ENCODE measurements at places on chromosomes 7 and 10. TPM values are rescaled to one million over a fixed set of nuclear protein-coding genes. Genes with fewer than 3 reads are reported as not detected.

Gene ZKSCAN5
- total RNA-seq, result 13.4 TPM

Gene ATP5F1C
- total RNA-seq, result 339 TPM

- no peak overlapping the region for H3K4me3 ChIP-seq
- H3K4me1 ChIP-seq, result no peaks in the 10 kb centered on the region
- DNase-seq, result peak; percentile 55
- no peaks in the 10 kb centered on the region for H3K27me3 ChIP-seq
- H3K36me3 ChIP-seq, result no peaks in the 10 kb centered on the region
Measured at GRCh38 chr7:108384716-108385483, 71.3 kb downstream of the NRCAM start.

DNA sequence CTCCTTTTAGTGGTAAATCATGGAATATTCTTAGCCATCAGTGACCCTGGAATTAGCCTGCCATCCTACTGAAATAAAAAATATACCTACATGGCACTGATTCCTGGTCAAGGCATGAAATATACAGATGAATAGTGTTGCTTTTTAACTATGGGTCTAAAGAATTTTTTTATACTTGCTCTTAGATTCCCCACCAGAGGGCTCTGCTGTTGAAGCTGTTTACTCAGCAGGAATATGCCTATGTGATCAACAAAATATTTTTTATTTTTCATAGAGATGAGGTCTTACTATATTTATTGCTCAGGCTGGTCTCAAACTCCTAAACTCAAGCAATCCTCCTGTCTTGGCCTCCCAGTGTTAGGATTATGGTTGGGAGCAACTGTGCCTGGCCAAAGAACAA, 13.5 kb downstream of the ZC3HC1 start:
- DNase-seq, result no peak
- H3K4me3 ChIP-seq, result no peak overlapping the region
- no peaks in the 10 kb centered on the region for H3K27me3 ChIP-seq
- H3K4me1 ChIP-seq, result no peaks in the 10 kb centered on the region
- H3K27ac ChIP-seq, result no peak overlapping the region

GRCh38 chr10:102975483-102976379, 57.6 kb downstream of the CNNM2 start:
- no peaks in the 10 kb centered on the region for H3K27me3 ChIP-seq
- H3K27ac ChIP-seq, result no peak overlapping the region
- H3K36me3 ChIP-seq, result no peaks in the 10 kb centered on the region
- no peaks in the 10 kb centered on the region for H3K4me1 ChIP-seq
- no peak for DNase-seq

Gene MBLAC1
- 5.0 TPM for total RNA-seq

DNA sequence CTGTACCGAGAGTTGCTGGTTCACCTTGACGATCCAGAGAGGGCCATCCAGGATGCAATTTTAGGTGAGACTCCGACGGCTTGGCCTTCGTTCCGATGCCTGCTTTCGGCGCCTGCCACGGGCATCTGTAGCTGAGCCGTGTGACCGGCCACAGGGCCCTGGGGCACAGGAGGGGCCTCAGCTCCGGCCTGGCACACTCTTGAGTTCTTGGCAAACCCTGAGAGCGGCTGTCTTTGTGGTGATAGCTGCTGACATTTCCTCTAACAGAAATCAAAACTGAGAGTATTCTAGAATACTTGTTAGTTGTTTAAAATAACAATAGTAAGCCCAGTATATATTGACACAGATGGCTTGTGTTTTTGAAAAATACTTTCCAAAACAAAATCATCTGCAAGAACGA, 52.2 kb upstream of the SUN1 start:
- H3K27me3 ChIP-seq, result no peaks in the 10 kb centered on the region
- no peak for DNase-seq
- H3K27ac ChIP-seq, result no peak overlapping the region
- peaks cover 15% of the 10 kb centered on the region for H3K36me3 ChIP-seq

DNA sequence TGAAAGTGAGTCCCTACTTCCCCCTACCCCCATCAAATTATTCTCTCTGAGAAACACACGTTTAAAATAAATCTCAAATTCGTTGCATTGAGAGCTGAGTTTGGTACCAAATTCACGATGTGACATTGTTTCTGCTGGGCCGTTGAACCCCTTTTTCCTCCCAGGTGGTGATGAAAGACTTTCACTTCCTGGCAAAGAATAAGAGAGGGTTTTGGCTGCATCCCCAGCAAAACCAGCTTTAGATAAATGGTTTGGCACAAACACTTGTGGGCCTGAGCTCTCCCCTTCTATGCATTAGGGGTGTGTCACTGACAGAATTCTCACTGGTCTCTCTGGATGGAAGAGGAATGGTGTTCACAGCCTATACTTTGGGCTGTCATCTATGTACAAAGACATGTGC, 8.8 kb upstream of the DNTT start:
- H3K4me3 ChIP-seq, result no peak overlapping the region
- no peak for DNase-seq
- no peaks in the 10 kb centered on the region for H3K27me3 ChIP-seq
- H3K36me3 ChIP-seq, result no peaks in the 10 kb centered on the region

DNA sequence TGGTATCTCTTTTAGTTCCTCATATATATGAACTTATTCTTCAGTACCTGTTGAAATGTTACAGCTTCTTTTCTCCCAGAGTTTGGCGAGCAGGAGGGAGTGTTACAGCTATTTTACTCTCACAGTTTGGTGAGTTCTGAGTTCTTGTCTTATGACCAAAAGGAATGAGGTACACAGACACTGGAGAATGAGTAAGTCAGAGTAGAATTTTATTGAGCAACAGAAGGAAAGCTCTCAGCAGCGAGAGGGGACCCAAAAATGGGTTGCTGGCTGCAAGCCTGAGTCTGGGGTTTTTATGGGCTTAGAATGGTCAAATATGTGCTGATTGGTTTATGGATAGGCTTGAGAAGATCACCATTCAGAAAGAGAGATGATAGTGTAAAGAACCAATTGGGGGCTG, 175.2 kb downstream of the CDK14 start:
- H3K4me1 ChIP-seq, result no peaks in the 10 kb centered on the region
- H3K36me3 ChIP-seq, result no peaks in the 10 kb centered on the region
- no peak for DNase-seq
- H3K27ac ChIP-seq, result no peak overlapping the region
- no peak overlapping the region for H3K4me3 ChIP-seq

DNA sequence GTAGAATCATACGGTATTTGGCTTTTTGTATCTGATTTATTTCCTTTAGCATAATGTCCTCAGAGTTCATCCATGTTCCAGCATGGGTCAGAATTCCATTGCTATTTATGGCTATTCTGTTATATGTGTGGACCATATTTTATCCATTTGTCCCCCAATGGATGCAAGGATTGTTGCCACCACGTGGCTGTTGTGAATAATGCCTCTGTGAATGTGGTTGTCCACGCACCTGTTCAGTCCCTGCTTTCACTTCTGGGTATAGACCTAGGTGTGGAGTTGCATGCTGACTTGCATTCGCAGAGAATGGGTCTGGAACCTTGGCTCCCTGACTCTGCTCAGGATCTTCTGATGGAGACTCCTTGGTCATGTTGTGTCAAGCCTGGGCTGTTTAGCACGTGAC, 199.9 kb downstream of the CAMK1D start:
- H3K4me3 ChIP-seq, result no peak overlapping the region
- no peaks in the 10 kb centered on the region for H3K27me3 ChIP-seq
- no peak overlapping the region for H3K27ac ChIP-seq
- no peaks in the 10 kb centered on the region for H3K36me3 ChIP-seq
- H3K4me1 ChIP-seq, result no peaks in the 10 kb centered on the region

- H3K27ac ChIP-seq, result no peak overlapping the region
- H3K27me3 ChIP-seq, result no peaks in the 10 kb centered on the region
- H3K4me1 ChIP-seq, result peaks cover 25% of the 10 kb centered on the region
- peak; percentile 60 for DNase-seq
Measured at GRCh38 chr7:107147464-107148393, 21.1 kb upstream of the HBP1 start.

DNA sequence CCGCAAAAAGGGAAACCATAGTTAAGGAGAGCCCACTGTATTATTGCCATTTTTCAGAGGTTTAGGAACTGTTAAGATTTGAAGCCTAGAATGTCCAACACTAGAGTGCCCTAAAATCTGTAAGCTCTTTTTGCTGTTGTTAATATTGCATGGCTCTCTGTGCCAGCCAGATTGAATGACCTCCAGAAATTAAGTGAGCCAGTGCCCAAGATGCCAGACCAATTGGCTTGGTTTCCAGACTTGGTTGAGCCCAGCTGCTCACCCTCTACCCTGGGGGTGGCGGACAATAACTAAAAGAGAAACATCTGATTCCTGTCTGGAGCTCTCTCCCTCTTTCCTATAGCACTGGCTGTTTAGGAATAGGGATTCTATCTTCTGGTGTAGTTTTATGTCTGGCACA, 340.1 kb downstream of the PHF14 start:
- DNase-seq, result no peak
- H3K27me3 ChIP-seq, result no peaks in the 10 kb centered on the region

Gene SSC4D
- 12.7 TPM for total RNA-seq

GRCh38 chr7:38655833-38656774, 24.9 kb upstream of the AMPH start:
- DNase-seq, result no peak
- peaks cover 7% of the 10 kb centered on the region for H3K4me1 ChIP-seq
- H3K4me3 ChIP-seq, result no peak overlapping the region
- H3K36me3 ChIP-seq, result no peaks in the 10 kb centered on the region
- H3K27ac ChIP-seq, result no peak overlapping the region
- H3K27me3 ChIP-seq, result no peaks in the 10 kb centered on the region

DNA sequence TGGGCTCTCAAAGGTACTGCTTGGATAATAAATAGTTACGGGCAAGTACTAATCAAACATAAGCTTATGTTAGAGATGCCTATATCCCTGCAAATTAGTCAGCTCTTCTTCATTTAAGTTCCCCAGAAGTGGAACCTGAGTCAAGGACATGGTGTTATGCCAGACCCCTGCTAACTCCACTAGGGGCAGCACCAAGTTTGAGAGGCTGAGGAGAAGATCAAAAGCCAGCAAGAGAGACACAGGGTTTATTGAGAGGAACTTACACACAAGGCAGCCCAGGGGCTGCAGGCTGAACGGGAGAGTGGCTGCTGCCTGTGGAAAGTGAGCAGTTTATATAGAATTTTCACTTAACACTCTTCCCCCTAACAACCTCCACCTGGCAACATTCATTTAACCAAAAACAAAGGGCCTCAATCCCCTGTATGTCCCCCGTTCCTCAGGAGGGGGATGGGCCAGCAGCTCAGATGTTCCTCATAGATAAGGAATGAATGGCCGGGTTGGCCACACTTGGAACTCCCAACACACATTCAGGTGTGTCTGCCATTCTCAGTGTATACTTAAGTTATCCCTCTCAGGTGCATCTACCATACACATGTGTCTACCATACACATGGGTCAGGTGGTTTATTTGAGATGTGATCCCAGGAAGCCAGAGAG, 62.6 kb upstream of the GHITM start:
- H3K27me3 ChIP-seq, result no peaks in the 10 kb centered on the region
- H3K27ac ChIP-seq, result no peak overlapping the region
- peak; percentile 68 for DNase-seq
- peaks cover 7% of the 10 kb centered on the region for H3K4me1 ChIP-seq

DNA sequence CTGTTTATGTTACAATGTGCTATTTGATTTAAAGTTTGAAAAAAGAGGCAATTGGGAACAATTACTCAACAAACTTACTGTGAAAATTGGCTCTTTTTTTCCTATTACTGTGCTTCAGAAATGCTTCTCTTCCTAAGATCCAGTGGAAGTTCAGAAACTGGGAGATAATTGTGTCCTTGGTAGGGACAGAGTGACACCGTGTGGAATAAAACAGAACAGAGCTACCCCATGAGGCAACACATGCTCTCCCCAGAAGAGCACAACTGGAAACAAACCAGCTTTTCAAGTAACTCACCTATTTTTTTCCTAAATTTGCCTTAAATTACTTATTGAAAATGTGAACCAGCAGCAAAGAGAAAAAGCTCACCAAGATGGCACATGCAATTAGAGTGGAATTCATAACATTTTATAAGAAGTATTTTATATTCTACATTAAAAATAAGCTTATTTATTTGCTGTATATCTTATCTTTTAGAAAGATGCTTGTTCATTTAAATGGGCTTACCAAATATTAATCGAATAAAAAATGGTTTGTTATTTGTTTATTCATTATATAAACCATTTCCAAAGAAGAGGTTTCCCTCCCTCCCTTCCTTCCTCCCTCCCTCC, 346.1 kb upstream of the ANKRD30A start:
- no peak overlapping the region for H3K27ac ChIP-seq
- H3K27me3 ChIP-seq, result no peaks in the 10 kb centered on the region
- H3K4me3 ChIP-seq, result no peak overlapping the region
- DNase-seq, result peak; percentile 70
- no peaks in the 10 kb centered on the region for H3K36me3 ChIP-seq

GRCh38 chr10:48605786-48606529, 1.1 kb upstream of the ARHGAP22 start:
- H3K27me3 ChIP-seq, result peaks cover 29% of the 10 kb centered on the region
- H3K36me3 ChIP-seq, result no peaks in the 10 kb centered on the region
- H3K4me3 ChIP-seq, result no peak overlapping the region
- DNase-seq, result no peak

DNA sequence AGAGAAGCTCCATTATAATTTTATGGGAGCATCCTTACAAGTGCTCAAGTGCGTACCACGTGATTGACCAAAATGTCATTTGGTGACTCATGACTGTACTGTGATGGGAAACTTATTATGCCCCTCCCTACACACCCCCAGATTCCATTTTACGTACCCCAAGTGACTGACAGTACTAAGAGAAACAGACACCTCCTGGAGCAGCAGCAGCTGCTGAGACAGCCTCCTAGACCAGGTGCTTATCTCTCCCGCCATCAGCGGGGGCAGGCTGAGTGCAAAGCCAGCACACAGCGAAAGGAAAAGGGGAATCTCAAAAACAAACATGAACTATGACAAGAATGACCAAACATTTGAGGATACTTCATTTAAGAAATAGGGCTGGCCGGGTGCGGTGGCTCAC, 4.2 kb upstream of the ADAM12 start:
- peaks cover 35% of the 10 kb centered on the region for H3K27me3 ChIP-seq
- no peak overlapping the region for H3K27ac ChIP-seq
- DNase-seq, result no peak
- no peaks in the 10 kb centered on the region for H3K36me3 ChIP-seq
- H3K4me1 ChIP-seq, result peaks cover 7% of the 10 kb centered on the region

Gene PRKAR2B
- 53.6 TPM for total RNA-seq

- H3K36me3 ChIP-seq, result no peaks in the 10 kb centered on the region
- no peak overlapping the region for H3K4me3 ChIP-seq
- H3K4me1 ChIP-seq, result peaks cover 32% of the 10 kb centered on the region
- no peak for DNase-seq
- no peaks in the 10 kb centered on the region for H3K27me3 ChIP-seq
Measured at GRCh38 chr10:62019013-62019684, 117.7 kb downstream of the ARID5B start.

DNA sequence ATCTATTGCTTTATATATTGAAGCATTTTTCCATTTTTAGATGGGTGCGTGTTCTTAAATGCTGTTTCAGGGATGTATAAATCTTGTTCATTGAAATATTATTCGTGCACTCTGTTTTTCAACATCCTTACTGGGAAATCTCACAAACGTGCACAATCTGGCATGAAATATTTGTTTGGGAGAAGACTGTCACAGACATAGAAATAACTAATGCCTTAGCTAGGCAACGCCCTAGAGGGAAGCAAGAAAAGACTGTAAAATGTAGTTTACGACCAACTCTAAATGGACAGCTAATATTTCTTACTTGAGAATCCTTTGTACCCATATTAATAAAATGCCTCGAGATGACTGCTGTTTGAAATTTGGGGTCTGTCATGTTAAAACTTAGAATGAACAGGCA, 8.9 kb downstream of the DOCK4 start:
- peaks cover 13% of the 10 kb centered on the region for H3K4me1 ChIP-seq
- H3K27ac ChIP-seq, result no peak overlapping the region
- no peaks in the 10 kb centered on the region for H3K27me3 ChIP-seq
- DNase-seq, result no peak
- H3K36me3 ChIP-seq, result no peaks in the 10 kb centered on the region
